ENCODE measurements at places on chromosomes 1 and 21.

- no peak for DNase-seq
Measured at GRCh38 chr1:33618636-33619035, 146.2 kb downstream of the ZSCAN20 start.

- DNase-seq = no peak
Measured at GRCh38 chr1:161908264-161908663, 115.4 kb downstream of the OLFML2B start.

GRCh38 chr1:212769459-212770167 is 22.0 kb downstream of the NSL1 start:
- DNase-seq = no peak

- no peak for DNase-seq
Measured at GRCh38 chr1:74766579-74766978, 33.6 kb downstream of the TYW3 start.

GRCh38 chr1:21206117-21206516 is 29.4 kb upstream of the EIF4G3 start:
- no peak for DNase-seq

- DNase-seq = no peak
Measured at GRCh38 chr1:230861970-230862595, 6.2 kb downstream of the C1orf198 start.

GRCh38 chr1:151311589-151312331 is 15.5 kb downstream of the PI4KB start:
- DNase-seq = no peak

GRCh38 chr1:175219774-175220173 is 27.2 kb upstream of the KIAA0040 start:
- no peak for DNase-seq

DNA sequence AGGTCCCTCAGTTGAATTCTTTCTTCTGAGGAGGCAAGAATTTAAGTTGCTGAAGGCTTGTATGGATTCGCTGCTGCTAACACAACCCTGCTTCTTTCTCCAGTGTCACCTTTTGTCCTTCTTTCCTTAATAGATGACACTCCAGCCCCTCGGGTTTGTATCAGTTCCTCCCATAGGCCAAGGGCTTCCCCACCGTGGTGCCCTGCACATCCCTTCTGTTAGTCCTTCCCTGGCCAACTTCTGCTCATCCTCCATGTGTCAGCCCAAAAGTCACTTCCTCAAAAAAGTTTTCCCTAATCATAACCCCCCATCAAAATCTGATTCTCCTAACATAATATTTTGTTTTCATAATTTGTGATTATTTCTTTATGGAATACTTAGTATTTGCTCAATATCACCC is 190.4 kb downstream of the RHOU start:
- DNase-seq = no peak

DNA sequence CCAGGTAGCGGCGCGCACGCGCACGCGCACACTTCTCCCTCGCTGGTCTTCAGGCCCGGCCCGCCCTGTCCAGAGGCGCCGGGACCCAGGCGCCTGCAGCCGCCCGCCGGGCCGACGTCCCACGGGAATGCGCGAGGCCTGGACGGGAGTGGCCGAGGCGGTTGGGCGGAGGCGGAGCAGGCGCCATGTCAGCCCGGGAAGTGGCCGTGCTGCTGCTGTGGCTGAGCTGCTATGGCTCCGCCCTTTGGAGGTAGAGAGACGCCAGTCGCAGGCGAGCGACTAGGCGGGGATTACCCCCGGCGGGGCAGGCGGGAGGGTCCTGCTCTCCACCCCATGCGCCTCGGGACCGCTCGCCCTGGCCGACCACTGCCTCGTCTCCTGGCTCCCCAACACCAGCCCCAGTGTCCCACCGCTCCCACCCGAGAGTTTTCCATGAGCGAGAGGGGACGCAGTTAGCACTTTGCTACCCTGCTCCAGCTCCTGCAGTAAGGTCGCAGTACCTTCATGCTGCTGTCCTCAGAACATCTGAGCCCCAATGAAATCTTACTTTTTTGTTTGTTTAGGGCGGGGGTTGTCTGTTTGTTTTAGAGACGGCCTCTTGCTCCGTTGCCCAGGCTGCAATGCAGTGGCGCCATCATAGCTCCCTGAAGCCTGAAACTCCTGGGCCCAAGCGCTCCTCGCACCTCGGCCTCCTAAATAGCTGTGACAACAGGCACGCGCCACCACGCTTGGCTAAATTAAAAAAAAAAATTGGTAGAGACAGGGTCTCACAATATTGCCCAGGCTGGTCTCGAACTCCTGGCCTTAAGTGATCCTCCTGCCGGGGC is at the start of gene CATSPERE:
Gene CATSPERE, plus strand, starts transcription at position 29 of the 827 bp plus-strand sequence. Its CDS starts 157 bp downstream, at position 186.
- no peak for DNase-seq

GRCh38 chr1:53001128-53001527 is 60.9 kb upstream of the PODN start:
- DNase-seq = no peak

GRCh38 chr1:106957795-106958194 is 98.7 kb upstream of the PRMT6 start:
- DNase-seq = no peak

DNA sequence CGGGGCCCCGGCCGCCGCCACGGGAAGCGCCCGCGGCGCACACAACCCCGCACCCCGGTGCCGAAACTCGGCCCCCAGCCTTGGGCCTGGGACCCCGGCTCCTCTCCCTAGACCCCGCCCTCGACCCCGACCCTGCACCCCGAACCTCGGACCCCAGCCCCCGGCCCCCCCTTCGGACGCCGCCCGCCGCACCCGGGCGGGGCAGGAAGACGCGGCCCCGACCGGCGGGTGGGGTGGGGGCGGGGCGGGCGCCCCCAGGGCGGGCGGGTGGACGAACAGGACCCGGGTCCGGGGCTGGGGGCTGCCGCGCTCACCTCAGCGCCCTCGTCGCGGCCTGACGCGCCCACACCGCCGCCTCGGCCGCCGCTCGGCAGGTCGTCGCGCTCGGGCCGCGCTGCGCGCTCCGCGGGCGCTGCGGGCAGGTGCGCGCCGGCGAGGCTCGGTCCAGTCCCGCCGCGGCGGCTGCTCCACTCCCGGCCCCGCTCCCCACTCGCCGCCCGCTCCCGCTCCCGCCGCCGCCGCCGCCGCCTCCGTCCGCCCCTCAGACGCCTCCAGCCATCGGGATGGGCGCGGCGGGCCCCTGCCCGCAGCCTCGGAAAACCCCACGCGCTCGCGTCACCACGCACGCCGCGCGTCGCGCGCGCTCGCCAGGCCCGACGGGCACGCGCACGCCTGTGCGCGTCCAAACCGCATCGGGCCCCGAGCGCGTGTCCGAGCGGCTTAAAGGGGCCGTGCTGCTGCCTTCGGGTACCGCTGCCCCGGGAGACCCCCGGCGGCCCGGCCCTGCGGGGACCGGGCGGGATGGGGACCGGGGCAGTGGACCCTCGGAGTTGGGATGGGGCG is at the start of gene GNB1:
Gene GNB1, minus strand, starts transcription at position 582 of the 843 bp plus-strand sequence. CDS start 65,634 bp downstream, outside the sequence.
- peak; percentile 89 for DNase-seq

- no peak for DNase-seq
Measured at GRCh38 chr1:36089393-36090121, 865 bp downstream of the ADPRS start.

- no peak for DNase-seq
Measured at GRCh38 chr21:17416139-17416538, 96.7 kb upstream of the CXADR start.

DNA sequence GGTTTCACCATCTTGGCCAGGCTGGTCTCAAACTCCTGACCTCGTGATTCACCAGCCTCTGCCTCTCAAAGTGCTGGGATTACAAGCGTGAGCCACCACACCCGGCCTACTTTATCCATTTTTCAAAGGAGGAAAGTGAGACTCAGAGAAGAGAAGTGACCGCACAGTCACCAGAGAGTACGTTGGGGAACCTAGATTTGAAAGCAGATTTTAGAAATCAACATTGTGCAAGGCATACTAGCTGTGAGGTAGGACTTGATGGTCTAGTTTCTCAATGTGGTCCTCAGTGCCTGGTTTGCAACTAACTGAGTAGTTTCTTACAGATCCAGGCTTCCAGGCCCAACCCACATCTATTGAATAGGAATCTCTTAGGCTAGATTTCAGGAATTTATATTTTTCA is 1.7 kb upstream of the PRCC start:
- DNase-seq = no peak

DNA sequence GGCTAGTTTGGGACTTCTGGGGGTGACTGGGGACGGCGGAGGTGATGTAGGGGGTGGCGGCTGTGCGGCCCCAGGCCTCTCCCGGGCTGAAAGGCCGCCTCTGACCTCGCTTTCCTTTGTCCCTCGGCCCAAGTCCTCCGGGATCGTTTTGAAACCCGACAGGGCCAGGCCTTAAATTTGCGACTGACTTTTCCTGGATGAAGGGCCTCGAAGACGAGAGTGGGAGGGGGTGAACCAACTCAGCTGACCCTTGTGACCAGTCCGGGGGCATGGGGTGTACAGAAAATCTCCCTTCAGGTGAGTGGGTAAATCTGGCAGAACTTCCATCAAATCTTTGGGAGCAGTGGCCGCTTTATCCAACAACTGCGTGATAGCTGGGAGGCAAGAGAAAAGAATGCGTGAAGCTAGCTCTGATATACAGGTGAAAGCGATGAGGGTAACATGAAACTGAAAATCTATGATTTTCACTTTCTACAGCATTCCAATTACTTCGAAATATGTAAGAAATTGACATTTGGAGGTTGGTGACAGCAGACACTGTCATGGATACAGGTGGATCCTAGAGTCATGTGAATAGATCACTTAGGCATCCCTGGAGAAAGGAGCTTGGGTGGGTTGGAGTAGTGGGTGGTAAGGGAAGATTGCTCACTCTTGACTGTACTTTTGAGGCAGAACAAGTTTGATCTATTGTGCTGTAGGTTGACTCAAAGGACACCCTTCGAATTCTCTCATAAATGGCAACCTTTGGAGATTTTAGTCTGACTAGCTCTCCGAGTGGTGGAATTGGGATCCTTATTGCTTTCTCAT is 885 bp downstream of the AHCYL1 start:
- no peak for DNase-seq
